ENCODE measurements at places on chromosomes 1 and 21.

DNA sequence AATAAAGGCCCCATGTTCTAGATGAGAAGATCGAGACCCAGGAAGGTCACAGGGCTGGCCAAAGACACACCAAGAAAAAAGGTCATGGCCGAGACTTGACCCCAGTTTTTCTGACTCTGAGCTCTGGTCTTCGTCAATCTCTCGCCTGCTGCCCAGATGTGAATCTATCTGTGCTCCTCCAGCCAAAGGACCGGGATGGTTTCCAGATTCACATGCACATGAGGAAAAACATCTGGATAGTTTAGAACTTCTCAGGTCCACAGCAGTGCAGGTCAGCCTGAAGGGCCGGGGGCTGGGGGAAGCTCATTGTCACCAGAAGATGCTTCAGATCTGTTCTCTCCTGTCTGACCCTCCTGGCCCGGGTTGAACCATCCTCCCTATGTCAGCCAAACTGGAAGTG lies 49.0 kb downstream of the KCNN3 start:
- no peak for DNase-seq

GRCh38 chr1:40689737-40690136 lies 1.8 kb upstream of the NFYC start:
- no peak for DNase-seq

DNA sequence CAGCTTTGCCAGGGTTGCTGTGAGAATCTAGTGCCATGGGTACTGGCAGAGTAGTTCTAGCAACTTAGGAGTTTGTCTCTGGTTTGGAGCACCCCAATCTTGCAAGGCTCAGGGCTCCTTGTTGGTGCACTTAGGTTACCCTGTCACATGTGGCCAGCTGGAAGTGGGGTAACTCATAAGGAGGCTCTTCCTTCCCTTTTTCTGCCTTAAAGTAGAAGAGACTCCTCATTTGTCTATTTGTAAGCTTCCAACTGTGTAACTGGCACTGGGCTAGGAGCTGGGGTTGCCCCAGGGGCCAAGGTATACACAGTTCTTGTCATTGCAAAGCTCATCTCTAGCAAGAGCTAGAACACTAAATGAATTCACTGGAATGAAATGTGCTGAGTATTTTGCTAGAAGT lies 10.6 kb downstream of the MROH7 start:
- no peak for DNase-seq

- DNase-seq, result no peak
Measured at GRCh38 chr21:41481191-41481590, 26.8 kb downstream of the TMPRSS2 start.

DNA sequence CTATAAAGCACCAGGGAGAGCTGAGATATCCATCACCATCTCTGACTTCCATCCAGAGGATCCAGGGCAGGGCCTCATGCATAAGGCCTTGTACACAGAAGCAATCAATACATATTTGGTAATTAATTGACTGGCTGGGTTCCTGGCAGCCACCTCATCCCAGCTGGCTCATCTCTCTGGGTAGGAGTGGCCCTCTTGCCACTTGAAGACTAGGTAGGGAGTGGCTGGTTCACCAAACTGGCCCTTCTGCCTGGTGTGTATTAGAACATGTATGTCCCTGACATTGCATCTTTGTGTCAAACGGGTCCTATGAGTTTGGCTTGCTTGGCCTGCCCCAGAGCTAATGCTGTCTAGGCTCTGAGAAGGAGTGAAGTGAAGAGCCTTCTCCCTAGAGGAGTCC lies 11.8 kb downstream of the NUAK2 start:
- no peak for DNase-seq

- no peak for DNase-seq
Measured at GRCh38 chr21:36349315-36349714, 29.3 kb downstream of the MORC3 start.

- no peak for DNase-seq
Measured at GRCh38 chr1:194043984-194044755, 857.8 kb upstream of the B3GALT2 start.

DNA sequence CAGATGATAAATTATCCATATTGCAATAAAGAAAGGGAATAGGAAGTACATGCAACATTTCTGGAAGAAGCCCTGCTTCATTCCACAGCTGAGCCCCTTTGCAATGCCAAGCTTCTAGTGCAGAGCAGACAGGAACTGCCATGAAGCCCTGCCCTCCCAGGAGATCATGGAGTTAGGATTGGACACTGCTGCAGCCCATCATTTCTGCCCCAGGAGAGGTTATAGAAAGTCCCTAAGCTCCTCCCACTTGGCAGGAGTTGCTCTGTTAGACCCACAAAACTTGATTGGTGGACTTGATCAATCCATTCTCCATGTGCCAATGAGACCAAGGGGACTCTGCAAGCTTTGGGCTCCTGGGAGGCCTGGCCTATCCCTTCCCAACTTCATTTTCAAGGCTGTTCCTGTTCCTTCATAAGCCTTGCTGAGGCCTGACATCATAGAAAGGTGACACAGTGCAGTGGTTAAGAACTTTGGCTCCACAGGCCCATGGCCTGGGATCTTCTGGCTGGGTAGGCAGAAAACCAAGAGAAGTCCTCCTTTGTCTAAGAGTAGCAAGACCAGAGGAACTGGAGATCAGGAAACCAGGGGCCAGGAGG lies 1.3 kb upstream of the LAPTM5 start:
- no peak for DNase-seq

DNA sequence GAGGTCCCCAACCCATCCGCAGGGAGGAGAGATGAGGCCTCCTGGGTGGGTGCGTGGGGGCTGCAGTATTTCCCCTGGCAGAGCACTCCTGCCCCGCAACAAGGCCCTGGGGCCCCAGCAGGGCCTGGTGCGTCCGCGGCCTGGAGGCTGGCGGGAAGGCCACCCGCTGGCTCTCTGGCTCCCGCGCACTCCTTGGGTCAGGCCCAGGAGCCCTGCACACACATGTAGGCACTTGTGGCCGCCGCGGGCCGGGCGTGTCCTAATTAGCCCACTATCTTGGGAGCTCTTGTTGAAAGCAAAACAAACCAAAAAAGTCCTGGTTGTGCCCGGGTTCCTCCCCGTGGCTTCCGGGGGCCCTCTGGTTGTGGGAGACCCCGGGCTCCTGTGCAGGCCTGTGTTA lies 49.7 kb upstream of the CCDC27 start:
- DNase-seq, result no peak

Data from esophagus squamous epithelium (tissue), 5 donors.